ENCODE measurements at places on chromosomes 5 and 9.

GRCh38 chr5:126816649-126817048 lies 39.7 kb downstream of the LMNB1 start:
- no peak for DNase-seq

DNA sequence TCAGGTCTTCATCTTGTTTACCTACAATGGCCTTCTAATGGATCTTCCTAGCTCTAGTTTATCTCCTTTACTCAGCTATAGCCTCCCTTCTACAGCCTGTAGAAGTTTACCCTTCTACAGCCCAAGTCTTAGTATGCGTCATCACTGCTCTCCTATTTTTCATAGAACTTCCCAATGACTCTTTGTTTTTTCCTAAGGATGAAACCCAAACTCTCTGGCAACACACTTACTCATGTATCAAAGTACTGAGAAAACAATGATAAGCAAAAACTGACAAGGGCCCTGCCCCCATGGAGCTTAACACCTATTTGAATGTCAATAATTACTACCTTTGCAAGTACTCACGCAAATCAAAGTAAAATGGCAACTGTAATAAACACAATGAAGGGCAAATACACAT lies 33.7 kb downstream of the LEAP2 start:
- DNase-seq: no peak

DNA sequence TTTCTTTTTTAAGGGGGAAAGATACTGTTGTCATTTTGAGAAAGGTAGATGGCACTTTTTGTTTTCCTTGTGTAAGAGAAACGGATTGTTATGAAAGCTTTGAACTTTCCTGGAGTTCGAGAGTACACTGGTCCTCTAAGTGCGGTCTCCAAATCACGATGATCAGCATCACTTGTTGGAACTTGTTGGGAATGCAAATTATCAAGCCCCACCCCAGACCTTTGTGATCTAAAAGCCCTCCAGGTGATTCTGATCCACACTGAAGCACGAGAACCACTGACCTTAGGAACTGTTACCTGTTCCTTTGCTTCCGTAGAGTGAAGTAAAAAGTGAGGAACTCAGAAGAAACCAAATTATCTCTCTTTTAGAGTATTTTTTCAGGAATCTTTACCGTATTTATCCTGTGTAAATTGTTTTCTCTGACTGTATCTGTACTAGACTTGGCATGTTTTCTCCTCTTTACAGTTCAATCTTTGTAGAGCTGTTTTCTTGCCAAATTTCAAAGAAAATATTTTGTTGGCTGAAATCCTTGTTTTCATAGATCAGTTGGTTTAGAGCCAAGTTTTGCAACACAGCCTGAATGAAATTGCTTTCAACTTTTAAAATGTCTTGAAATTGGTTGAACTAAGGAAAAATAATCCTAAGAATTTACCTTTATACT lies 4.0 kb downstream of the MAT2B start:
- DNase-seq: no peak

GRCh38 chr5:94347130-94347529 lies 271.3 kb downstream of the KIAA0825 start:
- DNase-seq: no peak

DNA sequence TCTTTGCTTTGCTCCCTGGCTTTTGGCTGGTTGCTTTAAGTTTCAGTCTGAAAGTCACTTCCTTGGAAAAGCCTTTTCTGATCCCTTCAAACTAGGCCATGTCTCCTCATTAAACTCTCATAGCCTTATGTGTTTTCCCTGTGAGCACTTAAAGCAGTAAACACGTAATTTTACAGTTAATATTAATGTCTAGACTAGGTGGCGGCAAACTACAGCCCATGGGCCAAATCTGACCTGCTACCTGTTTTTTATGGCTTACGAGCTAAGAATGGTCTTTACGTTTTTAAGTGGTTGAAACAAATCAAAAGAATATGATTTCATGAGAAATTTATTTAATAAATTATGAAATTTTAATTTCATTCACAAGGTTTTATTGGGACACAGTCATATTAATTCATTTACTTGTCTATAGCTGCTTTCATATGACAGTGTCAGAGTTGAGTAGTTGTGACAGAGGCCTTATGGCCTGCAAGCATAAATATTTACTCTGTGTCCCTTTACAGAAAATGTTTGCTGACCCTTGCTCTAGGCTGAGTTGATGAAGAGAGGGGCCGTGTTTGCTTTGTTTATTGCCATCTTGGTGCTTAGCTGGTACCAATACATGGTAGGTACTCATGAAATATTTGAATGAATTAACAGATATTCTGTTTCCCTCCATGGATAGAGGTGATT lies 7.4 kb downstream of the SLC44A1 start:
- DNase-seq: no peak

GRCh38 chr5:151062405-151063141 lies 18.3 kb downstream of the TNIP1 start:
- no peak for DNase-seq

DNA sequence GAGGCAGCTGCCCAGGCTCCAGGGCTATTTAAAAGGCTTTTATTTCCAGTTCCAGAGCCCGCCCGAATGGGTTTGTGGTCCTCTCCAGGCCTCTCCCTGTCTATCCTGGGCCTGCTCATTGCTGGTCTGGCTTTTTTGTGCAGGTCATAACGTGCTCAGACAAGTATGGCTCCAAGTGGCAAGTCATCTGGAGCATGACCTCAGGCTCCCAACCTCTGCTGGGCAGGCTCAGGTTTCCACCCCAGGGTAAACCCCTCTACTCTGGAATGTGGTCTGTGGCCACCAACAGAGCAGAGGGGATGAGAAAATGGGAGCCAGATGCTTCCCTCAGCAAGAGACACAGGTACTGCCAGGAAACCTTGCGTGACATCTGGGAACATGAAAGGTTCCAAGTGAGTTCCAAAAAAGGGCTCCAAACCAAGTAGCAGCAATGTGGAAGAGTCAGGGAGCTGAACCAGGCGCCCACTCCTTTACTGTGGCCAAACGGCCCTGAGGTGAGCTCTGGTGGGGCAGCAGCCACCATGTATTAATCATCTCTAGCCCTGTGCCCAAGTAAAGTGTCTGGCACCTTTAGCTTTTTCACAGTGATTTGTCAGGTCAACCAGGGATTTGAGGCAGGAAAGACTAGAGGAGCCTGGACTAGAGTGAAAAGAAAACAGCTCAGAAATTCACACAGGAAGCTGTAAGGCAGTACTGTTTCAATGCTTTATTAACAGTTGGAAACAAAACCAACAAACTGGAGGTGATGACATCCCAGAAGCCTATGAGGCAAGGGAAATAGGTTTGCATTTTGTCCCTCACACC lies 25.7 kb downstream of the PCDHGC5 start:
- no peak for DNase-seq

GRCh38 chr9:70902692-70903131 lies 218.7 kb downstream of the TRPM3 start:
- no peak for DNase-seq

- no peak for DNase-seq
These were observed 599.0 kb downstream of the PRELID2 start for GRCh38 chr5:145236127-145236526.

DNA sequence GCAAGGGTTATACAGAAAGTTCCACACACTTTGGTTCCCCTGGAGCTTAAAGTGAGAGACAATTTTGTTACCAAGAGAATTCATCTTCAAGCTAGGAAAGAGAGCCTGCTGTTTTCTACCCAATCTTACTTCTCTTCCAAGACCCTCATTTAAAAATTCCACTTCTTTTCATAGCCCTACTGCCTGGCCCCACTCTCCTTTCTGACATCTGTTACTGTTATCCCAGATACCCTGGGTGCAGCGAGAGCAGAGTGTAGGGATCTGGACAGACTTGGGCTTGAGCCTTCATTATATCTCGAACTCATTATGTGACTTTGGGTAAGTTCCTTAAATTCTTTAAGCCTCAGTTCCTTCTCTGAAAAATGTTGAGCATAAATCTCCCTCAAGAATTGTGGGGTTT lies 263.1 kb downstream of the ASTN2 start:
- DNase-seq: no peak

- DNase-seq: no peak
These were observed 4.4 kb upstream of the CDO1 start for GRCh38 chr5:115820846-115821245.

GRCh38 chr5:9782826-9783560 lies 152.8 kb upstream of the TAS2R1 start:
- no peak for DNase-seq

- no peak for DNase-seq
These were observed 173.5 kb downstream of the FGF1 start for GRCh38 chr5:142512043-142513042.

DNA sequence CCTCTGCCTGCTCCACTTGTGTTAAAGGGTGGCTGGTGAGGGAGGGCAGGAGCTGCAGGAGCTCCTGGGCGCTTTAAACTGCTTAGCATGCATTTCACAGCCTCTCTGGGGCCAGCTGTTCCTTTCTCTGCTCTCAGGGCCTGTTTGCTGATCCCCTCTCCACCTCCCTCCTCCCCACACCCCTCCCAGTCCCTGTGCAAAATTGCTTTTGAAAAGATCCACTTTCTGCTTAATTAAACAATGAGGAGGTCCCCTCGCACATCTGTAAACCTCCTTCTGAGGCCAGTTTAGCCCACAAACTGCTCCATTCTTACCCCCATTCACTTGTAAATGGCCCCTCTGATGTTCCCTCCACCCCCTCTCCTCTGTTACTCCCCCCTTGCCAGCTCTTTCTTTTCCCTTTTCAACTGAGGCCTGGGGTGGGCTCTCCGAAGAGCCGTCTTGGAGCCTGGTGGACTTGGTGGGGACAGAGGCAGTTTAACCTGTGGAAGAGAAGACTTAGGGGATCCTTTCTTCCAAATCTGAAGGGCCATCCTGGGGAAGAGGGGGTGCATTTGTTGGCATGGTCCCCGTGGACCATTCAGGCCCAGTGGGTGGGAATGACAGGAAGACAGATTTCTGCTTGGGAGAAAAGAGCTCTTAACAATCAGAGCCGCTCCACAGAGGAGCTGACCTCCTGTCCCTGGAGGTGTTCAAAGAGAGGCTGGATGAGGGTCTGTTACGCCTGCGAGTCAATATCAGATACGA lies 12.0 kb downstream of the URM1 start:
- DNase-seq: no peak

GRCh38 chr9:79741381-79741780 lies 169.6 kb downstream of the TLE4 start:
- DNase-seq: no peak

DNA sequence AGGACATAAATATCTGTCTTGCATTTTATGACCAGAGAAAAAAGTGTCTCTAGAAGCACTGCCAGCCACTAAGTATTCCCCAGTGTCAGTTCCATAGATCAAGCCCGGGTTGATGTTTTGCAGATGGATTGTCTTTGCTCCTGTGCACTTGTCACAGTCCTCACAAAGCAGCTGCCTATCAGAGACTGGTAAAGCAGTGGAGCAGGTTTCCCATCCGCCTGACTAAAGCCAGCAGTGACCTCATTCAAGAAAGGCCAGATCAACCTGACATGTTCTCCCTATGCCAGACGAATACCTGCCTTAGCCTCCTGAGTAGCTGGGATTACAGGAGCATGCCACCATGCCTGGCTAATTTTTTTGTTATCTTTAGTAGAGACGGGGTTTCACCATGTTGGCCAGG lies 26.8 kb upstream of the GARNL3 start:
- no peak for DNase-seq

DNA sequence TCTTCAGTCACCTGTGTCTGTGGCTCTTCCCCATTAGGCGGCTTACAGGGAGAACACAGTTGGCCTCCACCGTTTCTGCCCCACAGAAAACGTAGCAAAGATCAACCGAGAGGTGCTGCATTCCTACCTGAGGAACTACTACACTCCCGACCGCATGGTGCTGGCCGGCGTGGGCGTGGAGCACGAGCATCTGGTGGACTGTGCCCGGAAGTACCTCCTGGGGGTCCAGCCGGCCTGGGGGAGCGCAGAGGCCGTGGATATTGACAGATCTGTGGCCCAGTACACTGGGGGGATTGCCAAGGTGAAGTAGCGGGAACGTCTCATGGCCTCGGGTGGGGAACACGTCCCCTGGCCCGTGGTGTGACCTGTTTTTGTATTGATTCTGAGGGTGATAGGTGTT lies 6.5 kb downstream of the PMPCA start:
- no peak for DNase-seq

DNA sequence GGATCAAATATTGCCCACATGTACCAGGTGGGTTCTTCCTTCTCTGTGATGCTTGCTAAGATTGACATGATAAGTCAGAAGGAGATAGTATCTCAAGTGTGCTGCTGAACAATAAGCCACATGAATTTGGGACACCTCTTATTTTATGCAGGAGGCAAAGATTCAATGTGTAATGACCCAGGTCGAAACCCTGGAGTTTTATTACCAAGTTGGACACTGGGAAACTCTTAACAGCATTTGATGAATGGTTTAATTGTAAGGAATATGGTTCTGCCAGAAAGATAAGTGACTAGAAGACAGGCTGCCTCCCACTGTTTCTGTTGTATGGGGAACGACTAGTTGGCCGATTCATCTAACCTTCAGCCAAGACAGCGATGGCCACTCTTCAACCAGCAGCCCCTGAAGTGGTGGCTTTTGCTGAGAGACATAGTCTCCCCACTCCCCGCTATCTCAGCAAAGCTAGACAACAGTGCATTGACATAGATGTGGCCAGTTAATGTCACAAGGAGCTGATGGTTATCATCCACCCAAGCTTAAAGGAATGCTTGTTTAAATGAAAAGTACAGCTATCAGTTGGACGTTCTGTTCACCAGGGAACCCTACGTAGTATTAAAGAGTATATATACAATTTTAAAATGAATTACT lies 407.7 kb downstream of the KDM4C start:
- DNase-seq: no peak

GRCh38 chr9:75904364-75904763 lies 13.9 kb downstream of the PCSK5 start:
- no peak for DNase-seq

- no peak for DNase-seq
These were observed 205.3 kb downstream of the TTLL11 start for GRCh38 chr9:121887553-121888437.

DNA sequence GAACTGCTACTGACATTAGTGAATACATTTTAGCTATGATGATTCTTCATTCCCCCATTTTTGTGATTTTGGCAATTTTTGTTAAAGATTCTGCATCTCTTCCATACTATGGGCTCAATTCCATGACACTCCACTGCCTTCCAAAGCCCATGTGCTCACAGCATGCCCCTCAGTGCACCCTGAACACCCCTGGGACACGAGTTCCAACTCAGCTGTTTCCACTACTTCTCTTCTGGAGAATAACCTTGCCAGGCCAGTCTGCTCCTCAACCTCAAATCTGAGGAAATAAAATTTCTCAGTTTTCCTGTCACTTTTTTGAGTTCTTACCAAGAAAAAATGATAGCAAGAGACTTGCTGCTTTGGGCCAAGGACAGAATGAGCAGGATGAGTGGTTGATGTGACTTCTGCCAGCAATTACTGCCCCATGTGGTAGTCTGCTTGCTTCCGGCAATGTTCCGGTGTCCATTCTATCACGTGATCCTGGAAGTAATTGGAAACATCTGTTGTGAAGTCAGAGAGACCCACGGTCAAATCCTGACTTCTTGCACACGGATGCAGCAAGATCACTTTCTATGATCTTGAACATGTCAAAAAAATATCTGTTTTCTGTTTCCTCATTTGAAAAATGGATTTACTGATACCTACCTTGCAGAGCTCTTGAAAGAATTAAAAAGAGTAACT lies 58.3 kb downstream of the EGFLAM start:
- DNase-seq: no peak
